Type B pancreatic cell (in vitro differentiated cells): ENCODE measurements at places on chromosomes 16 and 17.

DNA sequence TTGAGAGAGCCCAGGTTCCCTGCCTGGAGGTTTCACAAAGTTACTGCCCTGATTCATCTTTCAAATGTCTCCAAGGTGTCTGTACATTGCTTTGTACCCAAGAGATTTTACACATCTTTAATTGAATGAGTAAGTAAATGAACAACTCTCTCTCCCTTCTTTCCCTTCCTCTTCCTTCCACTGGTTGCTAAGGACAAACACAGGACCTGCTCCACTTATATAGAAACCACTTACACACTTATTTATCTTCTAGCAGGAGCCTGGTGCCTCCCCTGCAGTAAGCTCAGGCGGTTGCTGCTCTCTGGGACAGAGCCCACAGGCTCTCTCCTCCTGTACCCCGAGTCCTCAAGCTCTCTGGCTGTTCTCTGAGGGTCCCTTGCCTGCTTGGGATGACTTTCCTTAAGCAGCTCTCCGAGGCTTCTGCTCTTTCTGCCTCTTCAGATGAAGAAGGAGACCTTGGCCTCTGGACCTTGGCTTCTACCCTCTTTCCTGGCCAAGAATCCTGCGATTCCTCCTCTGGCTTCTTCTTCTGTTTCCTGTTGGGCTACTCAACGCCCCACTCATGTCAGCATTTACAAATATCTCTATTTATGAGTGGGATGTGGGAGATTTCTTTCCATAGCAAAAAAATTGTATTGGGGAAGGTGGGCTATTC lies 9.9 kb downstream of the PIRT start:
- DNase-seq = no peak

GRCh38 chr16:72501739-72502593 lies 330.0 kb upstream of the PMFBP1 start:
- DNase-seq = no peak

DNA sequence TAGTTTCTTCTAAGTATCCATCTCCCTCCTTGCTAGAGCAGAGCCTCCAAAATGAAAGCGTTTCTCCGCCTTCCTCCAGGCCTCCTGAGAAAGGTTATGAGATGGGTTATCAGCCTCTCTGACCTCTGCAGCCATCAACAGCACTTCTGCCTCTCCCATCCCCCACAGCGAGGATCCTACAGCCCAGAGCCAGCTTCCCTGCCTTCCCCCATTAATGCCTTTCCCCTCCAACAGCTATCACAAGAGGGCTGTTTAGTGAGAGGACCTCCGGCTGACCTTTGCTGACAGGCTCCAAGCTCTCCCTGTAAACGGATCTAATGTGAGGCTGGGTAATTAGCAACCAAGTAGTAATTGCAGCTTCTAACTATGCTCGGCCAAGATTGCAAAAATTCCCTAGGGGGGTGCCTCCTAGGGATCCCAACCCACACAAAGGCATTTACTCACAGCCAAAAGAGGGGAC lies 55.8 kb downstream of the ZFHX3 start:
- no peak for DNase-seq

DNA sequence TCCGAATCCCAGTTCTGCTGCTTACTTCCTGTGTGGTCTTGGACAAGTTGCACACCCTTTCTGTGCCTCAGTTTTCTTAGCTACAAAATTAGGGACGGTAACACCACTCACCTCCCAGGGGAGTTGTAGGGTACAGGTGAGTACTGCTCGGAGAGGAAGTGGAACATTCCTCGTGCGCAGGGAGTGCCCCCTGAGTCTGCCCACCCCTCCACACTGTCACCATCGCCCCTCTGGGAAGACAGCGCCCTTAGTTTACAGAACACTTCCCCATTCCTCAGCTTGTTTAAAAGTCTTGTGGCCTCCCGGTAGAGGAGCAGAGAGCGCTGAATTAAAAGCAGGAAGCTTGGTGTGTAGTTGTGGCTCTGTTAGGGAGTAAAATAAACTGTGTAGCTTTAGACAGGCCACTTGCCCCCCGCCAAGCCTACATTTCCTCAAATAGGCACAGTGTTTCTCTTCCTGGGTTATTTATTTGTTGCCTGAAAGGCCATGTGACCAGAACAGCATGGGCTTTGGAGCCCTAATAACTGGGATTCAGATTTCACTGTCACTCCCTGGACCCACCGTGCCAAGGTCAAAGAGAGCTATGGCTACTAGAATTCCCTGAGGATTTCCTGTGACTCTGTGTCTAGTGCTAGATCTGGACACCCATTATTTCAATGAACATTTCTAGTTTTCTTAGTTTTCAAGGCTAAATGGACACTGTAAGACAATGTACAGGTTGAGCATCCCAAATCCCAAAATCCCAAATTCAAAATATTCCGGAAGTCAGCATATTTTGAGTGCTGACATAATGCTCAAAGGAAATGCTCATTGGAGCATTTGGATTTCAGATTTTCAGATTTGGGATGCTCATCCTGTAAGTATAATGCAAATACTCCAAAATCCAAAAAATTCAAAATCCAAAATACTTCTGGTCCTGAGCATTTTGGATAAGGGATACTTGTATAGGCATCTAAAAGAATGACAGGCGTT lies 372.5 kb downstream of the SNX29 start:
- DNase-seq = no peak

DNA sequence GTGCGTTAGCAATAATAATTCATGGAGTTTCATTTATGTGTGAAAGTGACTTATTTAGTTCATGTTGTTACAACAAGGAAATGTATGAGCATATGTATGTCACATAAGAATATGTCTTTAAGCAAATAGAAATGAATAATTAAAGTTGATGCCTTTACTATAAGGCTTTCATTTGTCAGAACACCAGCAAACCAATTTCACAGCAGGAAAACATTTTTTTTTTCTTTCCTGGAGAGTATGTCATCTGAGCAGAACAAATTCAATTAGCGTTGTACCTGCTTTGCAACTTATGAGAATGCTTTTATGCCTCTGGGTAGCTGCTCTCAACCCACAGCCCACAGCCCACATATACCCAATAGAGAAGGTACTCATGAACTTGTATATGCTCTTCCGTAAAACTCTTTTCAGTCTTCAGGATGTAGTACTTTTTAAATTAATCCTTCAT lies 26.3 kb upstream of the APOH start:
- no peak for DNase-seq

GRCh38 chr17:32684087-32684958 lies 192.6 kb downstream of the MYO1D start:
- DNase-seq = no peak

- no peak for DNase-seq
Observed at GRCh38 chr16:84600343-84601229, 17.3 kb downstream of the COTL1 start.

GRCh38 chr16:13545271-13545670 lies 374.7 kb upstream of the ERCC4 start:
- DNase-seq = no peak

DNA sequence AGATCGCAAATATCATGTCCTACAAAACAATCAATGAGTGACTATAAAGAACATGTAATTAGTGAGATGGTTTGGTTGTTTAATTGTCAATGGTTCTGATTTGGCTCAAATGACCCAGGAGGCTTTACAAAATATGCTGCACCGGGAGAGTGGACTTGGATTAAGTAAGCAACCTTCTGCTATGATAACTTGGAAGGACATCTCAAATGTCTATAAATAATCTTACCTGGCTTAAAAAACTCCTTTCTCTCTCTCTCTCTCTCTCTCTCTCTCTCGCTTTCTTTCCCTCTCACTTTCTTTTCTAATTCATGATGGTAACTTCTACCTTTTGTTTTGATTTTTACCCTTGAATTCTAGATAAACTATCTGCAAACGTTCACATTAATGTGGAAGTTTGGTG lies 14.2 kb downstream of the KCNJ2 start:
- no peak for DNase-seq

- DNase-seq = no peak
Observed at GRCh38 chr17:27930000-27930399, 36.8 kb upstream of the LYRM9 start.

GRCh38 chr17:64354824-64355535 lies 35.7 kb downstream of the PECAM1 start:
- no peak for DNase-seq

DNA sequence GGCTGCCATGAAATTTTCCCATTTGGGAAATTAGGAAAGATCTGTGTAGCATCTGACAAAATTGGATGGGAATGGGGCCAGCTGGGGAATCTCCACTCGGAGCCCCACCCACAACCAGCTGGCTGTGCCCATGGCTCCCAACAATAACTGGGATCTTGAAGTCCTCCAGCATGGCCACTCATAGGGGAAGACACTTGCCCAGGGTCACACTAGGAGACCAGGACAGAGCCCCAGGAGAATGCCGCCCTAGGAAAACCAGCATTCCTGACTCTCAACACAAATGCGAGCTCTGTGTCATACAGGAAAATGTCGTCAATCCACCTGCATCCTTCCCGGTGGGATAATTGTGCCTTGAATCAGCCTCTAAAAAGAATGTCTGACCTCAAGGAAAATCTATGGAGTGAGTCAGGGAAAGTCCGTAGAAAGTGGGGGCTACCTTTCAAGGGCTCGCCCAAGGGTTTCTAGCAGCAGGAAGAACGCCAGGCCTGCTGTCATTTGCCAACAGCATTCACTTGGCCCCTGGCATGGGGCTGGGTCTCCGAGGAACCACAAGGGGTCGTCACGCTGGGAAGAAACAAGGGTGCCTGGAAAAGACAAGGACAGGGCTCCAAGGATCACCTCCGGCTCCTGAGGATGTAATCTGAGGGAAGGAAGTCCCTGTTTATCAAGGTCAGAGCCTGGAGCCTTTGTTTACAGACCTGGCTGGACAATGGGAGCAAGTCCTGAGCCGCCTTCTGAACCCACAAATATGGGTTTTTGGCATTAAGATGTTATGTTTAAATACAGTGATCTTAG lies 15.9 kb downstream of the CDH5 start:
- DNase-seq = no peak

- DNase-seq = no peak
Observed at GRCh38 chr17:10556301-10557005, 7.0 kb upstream of the MYH2 start.
